ENCODE measurements at places on chromosomes 13 and 19. TPM values are rescaled to one million over a fixed set of nuclear protein-coding genes. Genes with fewer than 3 reads are reported as not detected.

DNA sequence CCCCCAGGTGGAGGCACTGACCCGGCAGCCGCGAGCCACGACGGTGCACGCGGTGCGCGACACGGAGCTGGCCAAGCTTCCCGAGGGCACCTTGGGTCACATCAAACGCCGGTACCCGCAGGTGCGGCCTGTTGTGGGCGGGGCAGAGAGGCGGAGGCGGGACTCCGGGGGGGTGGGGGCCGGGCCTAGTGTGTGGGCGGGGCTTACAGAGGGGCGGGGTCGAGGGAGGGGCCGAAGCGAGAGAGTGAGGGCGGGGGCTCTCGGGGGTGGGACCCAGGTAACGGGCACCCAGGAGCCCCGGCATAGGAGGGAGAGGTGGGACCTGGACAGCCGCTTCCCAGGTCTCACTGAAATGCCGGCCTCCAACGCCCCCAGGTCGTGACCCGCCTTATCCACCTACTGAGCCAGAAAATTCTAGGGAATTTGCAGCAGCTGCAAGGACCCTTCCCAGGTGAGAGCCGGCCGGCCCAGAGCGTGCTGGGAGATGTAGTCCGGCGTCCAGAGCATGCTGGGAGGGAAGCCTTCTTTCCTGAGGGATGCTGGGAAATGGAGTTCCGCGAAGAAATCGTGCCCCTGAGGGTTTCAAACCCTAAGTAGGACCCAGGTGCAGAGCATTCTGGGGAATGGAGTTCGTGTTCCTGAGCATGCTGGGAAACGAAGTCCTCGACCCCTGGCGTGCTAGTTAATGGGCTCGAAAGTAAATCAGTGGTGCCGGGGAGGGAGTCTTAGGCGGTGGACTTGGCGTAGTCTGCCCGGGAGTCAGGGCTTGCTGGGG lies 15.7 kb downstream of the PNPLA6 start:
- no peak for DNase-seq

DNA sequence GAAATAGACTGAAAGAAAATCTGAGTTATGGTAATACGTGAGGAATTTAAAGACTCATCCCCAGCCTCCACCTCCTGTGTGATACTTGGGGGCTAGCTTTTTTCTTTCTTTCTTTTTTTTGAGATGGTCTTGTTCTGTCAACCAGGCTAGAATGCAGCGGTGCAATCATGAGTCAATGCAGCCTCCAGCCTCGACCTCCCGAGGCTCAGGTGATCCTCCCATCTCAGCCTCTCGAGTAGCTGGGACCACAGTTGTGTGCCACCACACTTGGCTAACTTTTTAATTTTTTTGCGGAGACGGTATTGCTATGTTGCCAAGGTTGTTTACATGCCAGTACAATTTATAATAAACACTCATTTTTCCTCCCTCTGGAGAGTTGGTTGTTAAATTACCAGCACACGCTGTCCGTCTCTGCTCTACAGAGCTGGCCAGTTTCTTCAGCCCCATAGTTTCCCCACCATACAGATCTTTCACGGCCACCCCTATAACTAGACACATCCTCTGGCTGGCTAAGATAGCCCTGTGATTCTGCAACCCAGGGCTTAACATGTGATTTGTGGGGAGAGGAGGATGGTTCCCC lies 4.8 kb downstream of the TNFSF9 start:
- no peak for DNase-seq

GRCh38 chr19:41455936-41456335 lies 13.0 kb downstream of the ERICH4 start:
- no peak for DNase-seq

DNA sequence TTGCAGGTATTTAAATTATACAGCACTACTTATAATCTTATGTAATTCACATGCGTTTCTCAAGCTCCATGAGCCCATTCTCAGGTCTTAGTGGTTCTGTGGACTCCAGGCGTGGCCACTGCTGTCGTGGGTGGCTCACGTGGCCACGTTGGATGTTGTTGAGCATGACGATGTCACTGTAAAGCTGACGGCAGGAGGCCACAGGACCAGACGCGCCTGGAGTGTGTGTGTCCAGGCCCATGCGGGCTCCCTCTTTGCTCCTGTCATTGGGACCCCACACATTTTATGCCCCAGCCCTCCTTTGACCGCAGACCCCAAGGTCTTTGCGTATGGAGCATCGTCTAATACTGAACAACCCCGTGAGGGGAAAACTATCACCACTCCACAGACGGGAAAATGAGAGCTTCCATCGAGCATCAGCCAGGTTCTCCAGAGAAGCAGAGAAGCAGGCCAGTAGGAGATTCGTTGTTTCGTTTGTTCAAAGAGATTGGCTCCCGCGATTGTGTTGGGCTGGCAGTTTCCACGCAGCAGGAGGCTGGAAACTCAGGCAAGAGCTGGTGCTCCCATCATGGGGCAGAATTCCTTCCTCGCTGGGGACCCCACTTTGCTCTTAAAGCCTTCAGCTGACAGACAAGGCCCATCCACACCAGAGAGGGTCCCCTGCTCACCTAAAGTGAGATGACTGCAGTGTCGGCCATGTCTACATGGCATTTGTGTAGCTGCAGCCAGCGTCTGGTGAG lies 129.3 kb upstream of the SPACA7 start:
- no peak for DNase-seq

- no peak for DNase-seq
Observed at GRCh38 chr13:97257228-97257755, 35.2 kb downstream of the MBNL2 start.

- DNase-seq: no peak
Observed at GRCh38 chr13:43815204-43815603, 28.4 kb upstream of the ENOX1 start.

The IGFL4 gene
- polyA plus RNA-seq: not detected

The POLD1 gene
- polyA plus RNA-seq: 37.7 TPM

The ZNF587 gene
- polyA plus RNA-seq: 22.9 TPM

The LGALS14 gene
- polyA plus RNA-seq: not detected

The OR7D2 gene
- polyA plus RNA-seq: 0.16 TPM

Measured in left renal cortex interstitium (tissue), 4 donors.